Astrocyte of the spinal cord (primary cell): ENCODE measurements at places on chromosomes 3 and 15.
A peak's percentile ranks its signal among the peaks of the same experiment; 100 is the strongest.

DNA sequence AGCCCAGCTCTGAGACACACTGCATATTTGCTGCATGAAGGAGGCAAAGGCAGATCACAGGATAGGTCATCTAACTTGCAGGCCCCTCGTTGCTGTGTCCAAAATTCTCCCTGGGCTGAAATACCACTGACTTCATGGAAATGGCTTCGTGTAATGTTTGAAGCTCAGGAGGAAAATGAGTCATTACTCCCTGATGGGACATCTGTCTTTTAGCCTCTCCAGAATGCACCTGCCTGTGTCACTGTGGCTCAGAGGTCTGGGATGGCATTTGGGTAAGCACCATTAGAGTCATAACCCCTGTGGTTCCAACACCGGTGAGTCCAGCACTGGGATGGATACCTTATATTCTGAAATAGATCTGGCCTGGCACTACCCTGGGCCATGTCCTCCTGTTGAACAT lies 51.5 kb downstream of the IL12A start:
- peak; percentile 32 for DNase-seq

DNA sequence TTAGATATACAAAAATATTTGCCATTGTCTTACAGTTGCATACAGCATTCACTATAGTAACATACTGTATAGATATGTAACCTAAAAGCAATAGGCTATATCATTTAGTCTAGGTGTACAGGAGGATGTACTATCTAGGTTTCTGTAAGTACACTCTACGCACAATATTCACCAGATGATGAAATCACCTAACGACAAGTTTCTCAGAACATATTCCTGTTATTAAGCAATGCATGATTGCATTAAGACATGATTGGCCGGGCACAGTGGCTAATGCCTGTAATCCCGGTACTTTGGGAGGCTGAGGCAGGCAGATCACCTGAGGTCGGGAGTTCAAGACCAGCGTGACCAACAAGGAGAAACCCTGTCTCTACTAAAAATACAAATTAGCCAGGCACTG lies 14.5 kb upstream of the PRKCI start:
- DNase-seq: no peak

GRCh38 chr3:10581251-10581650 lies 75.9 kb upstream of the ATP2B2 start:
- DNase-seq: peak; percentile 52

- DNase-seq: no peak
Measured at GRCh38 chr3:19471138-19471537, 322.8 kb downstream of the KCNH8 start.
